ENCODE measurements at places on chromosomes 12 and 14.

DNA sequence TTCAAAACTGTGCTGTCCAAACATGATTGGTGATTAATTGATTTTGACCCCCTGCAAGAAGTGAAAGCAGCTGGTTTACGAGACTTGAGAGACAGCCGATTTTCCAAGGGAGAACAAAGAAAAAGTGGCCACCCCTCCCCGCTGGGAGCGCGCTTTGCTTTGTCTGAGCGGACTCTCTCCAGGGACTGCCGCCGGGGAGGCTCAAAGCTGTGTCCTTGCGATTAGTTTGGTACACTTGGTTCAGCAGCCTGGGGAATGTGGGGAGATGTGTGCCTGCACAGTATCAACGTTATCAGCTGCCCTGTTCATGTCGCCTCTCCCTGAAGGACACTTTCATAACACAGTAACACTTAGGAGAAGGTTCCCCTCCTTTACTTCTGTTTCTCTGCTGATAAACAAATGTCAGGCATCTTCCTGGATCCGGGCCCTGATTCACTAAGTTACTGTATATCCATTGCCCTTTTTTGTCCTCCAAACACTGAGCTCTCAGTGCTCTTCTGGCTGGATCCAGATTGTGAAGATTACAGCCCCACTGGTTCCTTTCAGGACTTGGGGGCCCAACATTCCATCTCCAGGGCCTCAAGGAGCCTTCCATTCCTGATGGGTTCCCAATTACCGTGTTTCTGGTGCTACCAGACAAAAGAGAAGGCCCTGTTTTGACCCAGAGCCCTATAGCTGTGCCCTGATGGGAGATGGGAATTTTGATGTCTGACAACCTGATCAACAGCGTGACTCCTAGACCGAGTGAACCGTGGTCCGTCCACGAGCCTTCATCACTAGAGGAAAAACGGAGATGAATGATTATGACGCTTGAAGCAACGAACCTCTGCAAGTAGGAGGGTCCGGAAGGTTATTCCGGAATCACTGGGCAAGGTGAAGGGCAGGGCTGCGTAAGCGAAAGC, 31.7 kb upstream of the TUBA1C start:
- no peaks in the 10 kb centered on the region for H3K27me3 ChIP-seq
- H3K27ac ChIP-seq = peak overlapping the region; percentile 82
- H3K36me3 ChIP-seq = no peaks in the 10 kb centered on the region
- peaks cover 3% of the 10 kb centered on the region for H3K4me1 ChIP-seq

DNA sequence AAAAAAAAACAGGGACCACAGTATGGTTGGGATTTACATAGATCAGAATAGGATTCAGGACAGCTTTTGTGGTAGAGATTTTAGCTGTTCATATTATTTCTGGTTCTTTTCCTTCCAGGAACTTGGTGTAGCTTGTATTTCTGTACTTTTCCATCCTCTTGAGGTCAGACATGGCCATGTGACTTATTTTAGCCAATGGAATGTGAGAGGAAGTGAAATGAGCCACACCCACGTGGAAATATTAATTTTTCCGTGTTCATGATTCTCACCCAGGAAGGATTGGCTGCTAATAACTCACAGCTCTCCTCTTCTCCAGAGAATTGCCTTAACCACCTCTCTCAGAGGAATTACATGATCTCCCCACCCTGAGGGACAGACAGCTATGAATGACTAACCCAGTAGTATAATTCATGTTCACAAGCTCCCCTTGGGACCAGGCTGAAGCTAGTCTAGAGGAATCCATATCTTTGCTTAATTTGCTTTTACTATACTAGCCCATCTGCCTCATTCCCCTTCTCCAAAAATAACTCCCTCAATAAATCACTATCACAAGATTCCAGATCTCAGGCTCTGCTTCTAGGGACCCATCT, 340.4 kb downstream of the NUAK1 start:
- no peaks in the 10 kb centered on the region for H3K4me1 ChIP-seq
- no peak overlapping the region for H3K4me3 ChIP-seq
- no peak for DNase-seq
- no peaks in the 10 kb centered on the region for H3K27me3 ChIP-seq

GRCh38 chr12:96136725-96137378, 57.3 kb upstream of the ELK3 start:
- DNase-seq = no peak
- no peak overlapping the region for H3K4me3 ChIP-seq
- H3K27ac ChIP-seq = no peak overlapping the region
- H3K27me3 ChIP-seq = peaks cover 4% of the 10 kb centered on the region
- H3K4me1 ChIP-seq = no peaks in the 10 kb centered on the region

DNA sequence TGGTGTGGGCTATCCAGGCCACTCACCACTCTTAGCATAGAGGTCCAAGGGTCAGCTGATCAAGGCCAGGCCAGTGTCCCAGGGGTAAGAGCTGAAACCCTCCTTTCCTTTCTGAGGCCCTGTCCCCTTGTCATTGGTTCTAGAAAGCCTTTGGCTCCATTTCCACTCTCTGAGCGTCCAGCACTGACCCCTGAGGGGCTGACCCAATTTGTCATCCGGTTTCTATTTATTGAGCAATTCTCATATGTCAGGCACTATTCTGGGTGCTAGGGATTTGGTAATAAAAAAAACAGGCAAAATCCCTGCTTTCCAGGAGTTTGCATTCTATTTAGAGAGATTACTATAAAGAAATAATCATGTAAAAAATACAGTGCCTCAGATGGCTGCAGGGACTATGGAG, 3.4 kb downstream of the KRT77 start:
- H3K27ac ChIP-seq = no peak overlapping the region
- no peak for DNase-seq
- H3K4me3 ChIP-seq = no peak overlapping the region

DNA sequence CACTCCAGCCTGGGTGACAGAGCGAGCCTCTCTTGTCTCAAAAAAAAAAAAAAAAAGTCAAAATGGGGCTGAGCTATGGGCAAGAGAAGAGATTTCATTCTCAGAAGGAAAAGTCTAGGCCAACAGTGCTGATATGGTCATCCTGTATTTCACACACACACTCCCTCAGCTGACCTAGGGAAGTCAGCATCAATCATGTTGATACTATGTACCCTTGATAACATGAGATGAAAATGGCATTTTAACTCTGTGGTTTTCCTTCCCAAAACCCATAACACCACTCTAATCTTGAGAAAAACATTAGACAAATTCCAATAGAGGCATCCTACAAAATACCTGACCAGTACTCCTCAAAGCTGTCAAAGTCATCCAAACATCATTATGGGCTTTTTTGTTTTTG, 2.3 kb upstream of the NEMP1 start:
- no peak overlapping the region for H3K4me3 ChIP-seq
- H3K4me1 ChIP-seq = peaks cover 12% of the 10 kb centered on the region
- DNase-seq = no peak

- no peaks in the 10 kb centered on the region for H3K27me3 ChIP-seq
- H3K36me3 ChIP-seq = no peaks in the 10 kb centered on the region
- peak; percentile 76 for DNase-seq
- no peaks in the 10 kb centered on the region for H3K4me1 ChIP-seq
- no peak overlapping the region for H3K4me3 ChIP-seq
- H3K27ac ChIP-seq = no peak overlapping the region
These were observed 473.0 kb downstream of the DPF3 start for GRCh38 chr14:72420749-72421474.

All from psoas muscle (tissue), 8 donors.